ENCODE measurements at places on chromosomes 4 and X.

DNA sequence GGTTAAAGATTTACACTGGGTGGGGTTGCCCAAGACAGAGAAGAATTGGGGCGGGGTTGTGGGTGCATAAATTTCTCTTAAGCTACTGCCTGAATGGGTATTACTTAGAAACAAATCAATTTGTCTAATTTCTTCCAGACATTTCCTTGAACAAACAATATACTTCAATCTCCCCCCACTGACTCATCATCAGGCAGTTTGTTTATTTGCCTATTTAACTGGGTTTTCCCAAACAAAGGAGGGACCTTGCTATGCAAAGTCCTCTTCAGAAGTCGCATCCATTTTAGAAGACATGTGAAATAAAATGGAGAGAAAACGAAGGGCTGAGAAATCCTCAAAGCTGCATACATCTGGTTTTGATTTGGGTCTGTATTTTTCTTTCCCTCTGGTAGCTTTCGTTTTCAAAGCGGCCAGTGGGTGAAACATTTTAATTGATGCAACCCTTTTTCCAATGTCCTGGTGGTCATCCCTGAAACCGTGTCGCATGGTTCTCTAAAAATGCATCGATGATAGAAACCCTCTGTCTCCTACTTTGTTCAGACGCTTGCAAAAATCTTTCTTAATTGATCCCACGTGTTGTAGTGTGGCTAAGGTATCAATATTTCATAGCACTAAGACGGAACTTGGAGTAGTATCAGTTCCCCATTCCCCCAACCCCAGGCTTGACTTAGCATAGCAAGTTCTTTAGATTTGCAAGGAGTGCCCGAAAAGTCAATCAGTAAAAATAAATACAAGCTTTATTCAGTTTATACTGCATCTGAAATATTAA lies 115.1 kb upstream of the MXRA5 start:
- no peak for DNase-seq

DNA sequence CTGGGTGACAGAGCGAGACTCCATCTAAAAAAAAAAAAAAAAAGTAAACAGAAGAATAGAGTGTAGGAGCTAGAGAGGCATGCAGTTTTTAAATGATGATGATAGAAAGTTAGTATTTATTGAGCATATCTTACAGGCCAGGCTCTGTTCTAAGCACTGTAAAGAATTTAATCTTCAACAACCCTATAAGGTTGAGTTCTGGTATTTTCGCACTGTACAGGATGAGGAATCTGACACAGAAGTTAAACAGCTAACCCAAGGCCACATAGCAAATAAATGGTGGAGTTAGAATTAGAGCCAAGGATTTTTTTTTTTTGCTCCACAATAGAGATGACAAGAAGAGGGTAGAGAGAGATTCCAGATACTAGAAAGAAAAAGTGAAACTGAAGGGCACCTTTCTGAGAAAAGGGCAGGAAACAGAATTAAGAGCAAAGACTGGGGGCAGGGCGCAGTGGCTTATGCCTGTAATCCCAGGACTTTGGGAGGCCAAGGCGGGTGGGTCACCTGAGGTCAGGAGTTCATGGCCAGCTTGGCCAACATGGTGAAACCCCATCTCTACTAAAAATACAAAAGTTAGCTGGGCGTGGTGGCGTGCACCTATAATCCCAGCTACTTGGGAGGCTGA lies 56.1 kb downstream of the KLHL5 start:
- no peak for DNase-seq

- DNase-seq, result no peak
Observed at GRCh38 chr4:3514221-3514780, 17.9 kb downstream of the LRPAP1 start.

DNA sequence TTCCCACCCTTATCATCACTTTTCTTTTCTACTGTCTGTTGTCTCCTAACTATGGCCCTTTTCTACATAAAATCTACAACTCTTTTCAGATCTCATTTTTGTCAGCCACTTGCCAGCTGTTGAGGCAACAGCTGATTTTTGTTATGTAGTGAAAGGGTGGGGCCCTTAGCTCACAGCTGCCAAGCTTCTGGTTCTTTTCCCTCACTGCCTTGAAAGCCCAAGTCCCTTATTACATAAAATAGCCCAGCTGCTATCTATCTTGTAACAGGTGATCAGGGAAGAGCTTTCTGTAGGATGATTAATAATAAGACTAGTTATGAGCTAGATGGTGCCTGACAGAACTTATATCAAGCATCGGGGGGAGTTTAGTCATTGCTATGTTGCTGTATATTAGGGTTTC lies 45.9 kb downstream of the ADGRL3 start:
- no peak for DNase-seq

- no peak for DNase-seq
Observed at GRCh38 chrX:153635788-153636668, 11.0 kb upstream of the DUSP9 start.

Measured in GM13976 (cell line).